ENCODE measurements at places on chromosomes 11 and 22.

DNA sequence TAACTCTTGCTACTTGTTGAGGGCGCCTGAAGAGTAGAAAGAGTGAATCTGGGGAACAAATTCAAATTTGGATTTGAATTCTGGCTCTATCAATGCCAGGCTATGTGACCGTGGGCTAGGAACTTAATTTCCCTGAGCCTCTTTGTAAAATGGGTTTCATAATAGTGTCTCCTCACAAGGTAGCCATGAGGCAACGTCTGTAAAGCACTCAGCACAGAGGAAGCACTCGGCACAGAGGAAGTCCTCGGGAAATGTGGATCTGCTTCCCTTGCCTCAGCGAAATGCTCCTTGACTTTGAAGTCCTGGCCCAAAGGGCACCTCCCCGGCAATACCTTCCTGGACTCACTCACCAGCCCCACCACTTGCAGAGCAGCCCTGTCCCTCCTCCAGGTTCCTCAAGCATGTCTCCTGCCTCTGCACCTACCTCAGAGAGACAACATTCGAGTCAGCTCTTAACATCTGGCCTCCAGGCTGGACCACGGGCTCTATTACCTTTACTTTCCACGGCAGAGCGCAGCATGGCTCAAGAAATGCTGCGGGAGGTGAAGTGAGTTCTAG, 17.7 kb downstream of the CD6 start:
- DNase-seq, result no peak

GRCh38 chr11:46541593-46542371, 52.0 kb downstream of the AMBRA1 start:
- no peak for DNase-seq

DNA sequence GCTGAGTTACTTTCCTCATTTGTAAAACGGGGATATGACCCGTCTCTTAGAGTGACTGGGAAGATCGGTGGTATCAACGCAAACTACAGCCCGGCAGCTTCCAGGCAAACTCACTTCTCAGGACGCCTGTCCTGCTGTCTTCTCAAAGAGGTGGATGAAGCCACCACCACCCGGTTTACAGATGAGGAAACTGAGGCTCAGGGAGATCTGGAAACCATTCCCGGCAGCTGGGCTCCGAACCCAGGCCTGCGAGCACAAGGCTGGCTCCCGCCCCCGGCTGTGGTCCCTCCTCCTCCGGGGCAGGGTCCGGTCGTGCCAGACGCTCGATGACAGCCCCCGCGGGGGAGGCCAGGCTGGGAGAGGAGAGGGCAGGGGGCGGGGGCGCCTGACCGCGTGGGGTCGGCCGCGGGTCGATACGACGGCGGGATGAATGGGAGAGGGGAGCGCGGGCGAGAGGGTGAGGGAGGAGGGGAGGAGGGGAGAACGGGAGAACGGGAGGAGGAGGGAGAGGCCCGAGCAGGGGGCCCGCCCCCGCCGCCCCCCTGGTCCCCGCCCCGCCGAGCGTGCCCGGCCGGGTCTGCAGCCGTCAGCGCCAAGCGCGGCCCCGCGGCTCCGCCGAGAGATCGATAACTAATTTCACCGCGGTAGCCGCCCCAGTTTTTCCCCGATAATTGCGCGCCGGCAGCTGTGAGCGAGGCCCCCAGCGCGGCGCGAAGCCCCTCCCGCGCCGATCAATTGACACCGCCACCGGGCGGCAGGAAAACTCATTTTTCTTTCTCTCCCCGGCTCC, 14.0 kb downstream of the IGLL1 start:
- DNase-seq, result peak; percentile 20

- DNase-seq, result no peak
These were observed 13.8 kb downstream of the DGCR6L start for GRCh38 chr22:20305894-20306645.

DNA sequence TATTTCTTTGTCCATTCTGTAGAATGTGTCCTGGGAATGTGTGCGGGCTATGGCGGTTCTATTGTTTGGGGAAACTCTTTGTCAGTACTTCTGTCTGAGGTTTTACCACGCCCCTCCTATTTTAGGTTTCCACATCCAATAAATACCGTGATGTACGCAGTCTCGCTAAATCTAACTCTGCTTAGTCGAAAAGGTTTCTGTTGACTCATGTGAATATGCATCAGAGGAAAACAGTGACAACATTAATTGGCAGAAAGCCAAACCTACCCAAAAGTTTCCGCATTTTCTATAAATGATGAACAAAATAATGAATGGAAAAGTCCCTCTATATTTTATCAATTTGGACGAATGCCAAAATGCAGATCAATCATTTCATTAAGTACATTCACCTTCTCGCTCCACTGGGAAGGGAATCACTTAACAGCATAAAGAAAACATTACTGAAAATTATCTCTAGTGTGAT, 143.4 kb downstream of the MAML2 start:
- DNase-seq, result no peak

- no peak for DNase-seq
These were observed 2.6 kb upstream of the PATL1 start for GRCh38 chr11:59671471-59671870.

GRCh38 chr11:2196970-2197770, 25.6 kb upstream of the TH start:
- peak; percentile 82 for DNase-seq

DNA sequence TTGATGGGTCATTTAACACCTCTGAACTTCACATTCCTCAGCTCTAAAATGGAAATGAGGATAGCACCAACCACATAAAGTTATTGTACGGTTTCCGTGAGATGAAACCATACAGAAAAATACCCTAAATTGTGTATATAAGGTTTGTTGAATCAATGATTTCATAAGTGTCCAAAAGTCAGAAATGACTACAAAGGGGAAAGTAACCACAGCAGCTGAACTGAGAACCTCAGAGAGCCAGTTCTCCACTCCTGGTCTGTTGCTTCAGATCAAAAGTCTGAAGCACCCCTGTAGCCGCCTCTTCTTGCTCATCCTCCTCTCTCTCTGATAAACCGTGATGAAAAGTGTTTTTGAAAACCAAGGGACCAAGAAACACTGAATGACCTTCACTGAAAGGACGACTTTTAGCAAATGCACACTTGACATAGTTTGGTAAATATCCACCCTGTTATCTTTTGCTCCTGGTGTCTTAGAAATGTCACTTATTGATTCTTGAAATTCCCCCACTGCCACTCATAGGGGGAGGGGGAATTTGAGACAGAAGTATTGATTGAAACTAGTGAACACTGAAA, 194.5 kb downstream of the NAV2 start:
- DNase-seq, result peak; percentile 37
